ENCODE measurements at places on chromosomes 12 and 14.

DNA sequence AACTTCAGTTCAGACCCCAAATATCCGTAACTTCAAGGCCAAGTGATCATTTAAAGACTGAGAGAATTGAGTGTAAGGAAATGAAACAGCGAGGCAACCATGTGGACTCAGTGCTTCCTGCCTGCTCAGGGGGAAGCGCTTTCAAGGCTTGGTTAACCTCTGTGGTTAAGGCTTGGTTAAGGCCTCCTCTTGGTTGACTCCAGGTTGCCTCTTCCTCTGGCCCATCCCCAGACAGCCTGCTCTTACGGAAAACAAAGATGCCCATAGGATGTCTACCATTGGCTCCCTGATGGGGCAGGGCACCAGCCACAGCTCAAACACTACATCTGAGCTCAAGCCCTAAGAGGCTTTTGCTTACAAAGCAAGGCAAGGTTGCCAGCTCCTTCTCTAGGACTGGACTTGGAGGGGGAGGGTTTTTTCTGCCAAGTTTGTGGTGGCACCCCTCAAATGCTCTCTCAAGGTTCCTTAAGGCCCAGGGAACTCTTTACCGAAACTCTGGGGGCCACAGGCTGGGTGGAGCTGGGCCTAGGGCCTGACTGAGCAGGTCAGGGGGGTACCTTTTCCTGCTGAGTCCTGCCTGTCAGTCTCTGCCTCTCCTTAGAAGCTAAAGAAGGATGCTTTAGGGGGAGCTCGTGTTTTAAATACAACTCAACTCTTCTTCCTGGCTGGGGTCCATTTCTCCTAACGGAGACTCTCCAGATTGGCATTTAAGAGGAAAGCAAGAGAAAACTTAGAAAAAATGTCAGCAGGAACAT, 13.7 kb downstream of the COL2A1 start:
- DNase-seq: no peak

DNA sequence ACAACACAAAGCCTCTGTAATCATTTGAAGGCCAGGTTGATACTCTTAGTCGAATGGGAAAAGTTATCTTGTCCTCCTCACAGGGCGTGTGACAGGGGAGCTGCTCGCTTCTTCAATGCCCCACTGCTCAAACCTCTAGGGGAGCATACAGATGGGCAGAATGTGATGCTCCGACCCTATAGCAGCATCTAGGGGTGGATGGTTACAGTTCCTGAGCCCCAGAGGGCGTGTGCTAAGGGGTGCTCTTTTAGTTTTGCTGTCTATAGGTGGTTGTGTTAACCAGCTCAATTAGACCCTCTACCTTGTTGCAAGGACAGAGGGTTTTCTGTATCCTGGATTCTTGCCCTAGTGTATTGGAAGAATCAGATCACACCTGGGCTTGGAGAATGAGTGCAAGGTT, 47.8 kb downstream of the HSD17B6 start:
- no peak for DNase-seq

DNA sequence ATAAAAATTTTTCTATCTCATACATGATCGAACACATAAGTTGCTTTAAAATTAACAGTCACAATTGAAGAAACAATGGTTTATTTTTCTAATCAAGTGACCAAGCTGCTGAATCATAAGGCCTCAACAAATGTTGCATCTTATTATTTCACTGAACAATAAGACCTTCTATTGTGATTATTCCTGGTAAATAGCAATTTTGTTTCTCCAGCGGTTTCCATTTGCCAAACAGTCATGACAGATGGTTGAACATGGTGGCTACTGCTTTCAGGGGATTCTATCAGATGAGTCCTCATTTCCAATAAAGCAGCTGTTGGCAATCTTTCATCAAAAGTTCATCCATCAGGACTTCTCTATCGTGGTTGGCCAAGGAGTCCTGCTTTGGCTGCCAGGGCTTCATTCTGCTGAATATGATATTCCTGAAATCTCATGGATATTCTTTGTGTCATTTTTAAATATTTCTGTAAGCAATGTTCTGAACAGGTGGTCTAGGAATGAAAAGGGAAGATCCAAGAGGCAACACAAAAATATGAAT, 13.0 kb downstream of the TOMM20L start:
- DNase-seq: no peak

- DNase-seq: peak; percentile 87
These were observed 1.9 kb upstream of the SCFD1 start for GRCh38 chr14:30620178-30620577.

DNA sequence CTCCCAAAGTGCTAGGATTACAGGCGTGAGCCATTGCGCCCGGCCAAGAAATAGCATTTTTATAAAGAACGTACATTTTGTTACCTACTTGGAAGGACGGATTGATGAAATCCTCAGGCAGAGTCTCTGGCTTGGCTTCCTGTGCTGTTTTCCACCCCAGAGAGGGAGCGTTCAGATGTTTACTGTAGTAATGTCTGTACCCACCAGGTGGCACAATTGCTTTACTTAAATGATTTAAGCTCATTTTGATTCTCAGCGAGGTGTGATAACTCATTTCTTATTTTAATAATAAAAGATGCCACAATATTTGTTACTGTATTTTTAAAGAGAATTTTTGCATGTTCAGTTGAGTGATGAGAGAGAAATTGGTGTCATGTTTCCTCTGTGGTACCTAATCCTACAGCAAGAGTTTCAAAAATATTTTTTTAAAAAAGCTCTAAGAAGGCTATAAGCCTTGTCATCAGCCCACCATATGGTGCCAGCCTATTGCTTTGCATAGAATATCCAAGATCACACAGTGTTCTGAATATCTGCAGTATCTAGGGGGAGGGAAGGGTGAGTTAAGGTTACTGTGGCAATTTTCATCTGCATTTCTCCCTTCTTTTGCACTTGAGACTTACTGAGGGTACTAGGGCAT, 82.6 kb upstream of the TRAF3 start:
- DNase-seq: peak; percentile 94

GRCh38 chr12:69570545-69571399, 14.5 kb upstream of the CCT2 start:
- peak; percentile 77 for DNase-seq

DNA sequence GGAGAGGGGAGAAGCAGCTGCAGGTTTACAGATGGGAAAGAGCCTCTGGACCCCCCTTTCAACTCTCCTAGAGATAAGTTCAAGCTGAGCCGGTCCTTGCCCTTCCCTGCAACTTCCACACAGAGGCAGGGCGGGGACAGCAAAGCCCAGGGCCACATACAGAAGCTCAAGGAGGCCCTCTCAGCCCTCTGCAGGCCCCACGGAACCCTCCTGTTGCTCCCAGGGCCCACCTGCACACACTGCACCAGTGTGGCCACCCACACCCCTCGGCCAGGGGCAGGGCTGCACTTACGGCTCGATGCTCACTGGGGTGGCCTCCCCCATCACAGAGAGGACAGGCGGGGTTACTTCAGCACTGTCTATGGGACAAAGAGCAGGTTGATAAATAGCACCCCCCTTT, 13.0 kb upstream of the PNMA1 start:
- DNase-seq: no peak

DNA sequence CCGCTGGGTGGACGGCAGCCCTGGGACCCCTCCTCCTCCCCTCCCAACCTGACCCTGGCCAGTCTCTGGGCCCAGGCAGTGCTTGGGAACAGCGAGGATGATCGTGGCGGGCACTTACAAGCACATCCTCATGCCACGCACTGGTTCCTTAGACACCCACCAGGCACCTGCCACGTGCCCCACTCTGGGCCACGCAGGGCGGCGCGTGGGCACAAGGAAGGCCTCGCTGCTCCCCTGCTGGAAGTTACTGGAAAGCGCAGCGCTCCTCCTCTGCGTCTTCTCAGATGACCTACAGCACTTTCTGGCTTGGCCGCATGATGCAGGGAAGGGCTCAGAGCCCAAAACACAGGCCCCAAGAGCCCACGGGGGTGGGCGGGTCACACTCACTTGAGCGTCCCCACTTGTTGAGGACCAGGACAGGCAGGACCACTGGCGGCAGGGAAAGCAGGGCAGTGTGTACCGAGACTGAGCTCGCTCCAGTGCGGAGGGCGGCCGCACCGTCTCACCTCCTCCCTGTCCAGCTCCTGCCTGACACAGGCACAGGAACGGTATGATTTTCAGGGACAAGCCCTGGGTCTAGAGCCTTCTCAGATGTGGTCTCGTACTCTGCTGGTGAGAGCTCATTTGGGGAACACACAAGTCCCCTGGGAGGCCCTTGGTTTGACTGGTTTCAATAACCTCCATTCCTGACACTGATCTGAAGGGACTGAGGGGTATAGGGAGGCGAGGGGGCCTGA, 128.3 kb upstream of the EVL start:
- no peak for DNase-seq

- peak; percentile 28 for DNase-seq
These were observed 1317.6 kb downstream of the TMEM121 start for GRCh38 chr14:106843951-106844483.

DNA sequence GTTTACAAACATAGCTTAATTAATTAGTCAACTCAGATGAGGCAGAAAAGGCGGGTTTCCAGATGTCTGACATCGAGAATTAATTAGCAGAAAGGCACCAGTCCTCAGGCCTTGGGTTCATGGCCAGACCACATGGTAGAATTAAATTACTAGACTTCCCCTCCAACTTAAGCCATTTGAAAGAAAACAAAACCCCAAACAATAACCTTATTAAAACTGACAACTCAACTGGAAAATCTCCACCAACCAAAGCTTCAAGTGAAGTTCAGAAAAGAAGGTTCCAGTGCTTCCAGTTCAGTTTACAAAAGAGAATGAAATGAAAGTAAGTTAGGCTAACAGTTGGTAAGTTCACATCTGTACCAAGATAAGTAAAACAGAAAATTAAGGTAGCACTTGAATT, 349.5 kb downstream of the GRIN2B start:
- no peak for DNase-seq

DNA sequence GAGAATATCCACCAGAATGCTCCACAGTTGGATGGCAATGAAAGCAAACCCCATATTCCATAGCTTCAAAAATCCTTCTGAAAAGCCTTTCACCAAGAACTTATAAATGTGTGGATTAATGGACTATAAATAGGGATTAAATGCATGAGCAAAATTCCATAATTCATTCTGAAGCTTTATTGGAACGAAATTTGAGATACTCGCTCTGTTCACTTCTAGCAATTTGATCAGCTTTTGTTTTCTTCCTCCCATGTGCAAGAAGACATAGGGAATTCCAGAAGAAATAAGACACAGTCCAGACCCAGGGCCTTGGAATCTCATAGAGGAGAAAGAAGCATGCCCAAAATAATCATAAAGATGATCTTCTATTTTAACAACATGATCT, 285.9 kb upstream of the TMPO start:
- no peak for DNase-seq

DNA sequence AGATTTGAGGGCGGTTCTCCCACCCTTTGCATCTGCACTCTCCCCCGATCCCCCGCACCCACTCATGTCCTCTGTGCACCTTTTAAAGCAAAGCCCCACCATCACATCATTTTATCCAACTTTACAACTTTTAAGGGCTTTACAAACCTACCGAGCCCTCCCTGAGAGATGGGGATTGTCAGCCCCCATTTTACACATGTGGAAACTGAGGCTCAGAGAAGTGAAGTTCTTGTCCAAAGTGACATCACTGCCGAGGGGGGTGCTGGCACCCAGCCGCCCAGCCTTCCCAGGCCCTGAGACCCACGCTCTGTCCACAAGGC, 334.2 kb downstream of the MED13L start:
- no peak for DNase-seq

DNA sequence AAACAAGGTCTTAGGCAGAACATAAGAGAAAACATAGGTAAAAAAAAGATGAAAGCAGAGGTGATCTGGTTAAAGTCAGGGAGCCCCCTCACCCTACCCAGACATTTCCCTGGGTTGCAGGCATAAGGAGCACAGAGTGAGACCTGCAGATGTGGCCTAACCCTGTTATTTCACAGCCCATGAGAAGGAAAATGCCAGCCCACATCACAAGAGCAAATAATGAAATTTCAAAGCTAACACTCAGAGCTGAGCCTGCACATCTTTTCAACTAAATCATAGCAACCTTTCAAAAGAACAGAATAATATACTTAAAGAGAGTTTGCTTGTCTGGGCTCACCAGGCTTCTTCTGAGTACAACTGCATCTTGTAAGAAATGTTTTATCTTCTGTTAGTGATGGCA, 295.4 kb downstream of the RPAP3 start:
- no peak for DNase-seq

- peak; percentile 10 for DNase-seq
These were observed 270.8 kb upstream of the PPFIA2 start for GRCh38 chr12:82029936-82030335.

DNA sequence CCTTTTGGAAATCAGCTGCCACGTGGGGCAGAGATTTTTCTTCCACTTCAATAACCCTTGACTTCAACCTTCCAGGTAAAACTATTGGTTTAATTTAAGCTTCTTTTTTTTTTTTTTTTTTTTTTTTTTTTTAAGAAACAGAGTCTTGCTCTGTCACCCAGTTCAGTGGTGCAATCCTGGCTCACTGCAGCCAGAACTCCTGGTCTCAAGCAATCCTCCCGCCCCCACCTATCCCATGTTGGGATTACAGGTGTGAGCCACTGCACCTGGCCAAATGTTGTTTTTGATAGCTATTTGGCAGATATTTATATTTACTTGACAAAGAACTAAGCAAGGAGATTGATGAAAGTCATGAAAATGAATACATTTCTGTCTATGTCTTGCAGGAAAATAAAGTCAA, 65.1 kb downstream of the SINHCAF start:
- no peak for DNase-seq

DNA sequence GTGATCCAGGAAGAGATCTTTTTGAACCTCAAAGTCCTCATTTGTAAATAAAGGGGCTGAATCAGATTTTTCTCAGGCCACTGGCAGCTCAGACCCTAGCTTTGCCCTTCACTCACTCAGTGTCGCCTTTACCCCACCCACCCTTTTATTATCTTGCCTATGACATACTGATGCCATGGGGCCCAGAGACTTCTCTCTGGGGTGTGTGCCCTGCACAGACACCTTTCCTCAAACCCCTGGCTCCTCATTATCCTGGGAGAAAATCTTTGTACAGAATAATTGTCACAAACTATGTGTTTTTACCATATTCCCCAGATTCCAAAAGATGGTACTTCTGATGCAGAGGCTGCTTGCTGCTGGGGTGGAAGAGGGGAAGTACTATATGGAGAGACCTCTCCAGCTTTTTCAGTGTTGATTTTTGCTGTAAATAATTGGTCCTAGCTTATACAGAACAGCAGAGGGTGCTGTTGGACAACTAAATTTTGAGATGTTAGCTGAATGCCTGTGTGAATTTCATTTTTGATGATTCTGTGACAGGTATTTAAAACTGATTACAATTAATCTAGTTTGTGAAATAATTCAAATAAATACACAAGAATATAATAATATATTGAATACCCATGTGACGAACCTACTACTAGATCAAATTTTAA, 53.9 kb upstream of the DCD start:
- peak; percentile 43 for DNase-seq
